ENCODE measurements at places on chromosomes 6 and 20.

DNA sequence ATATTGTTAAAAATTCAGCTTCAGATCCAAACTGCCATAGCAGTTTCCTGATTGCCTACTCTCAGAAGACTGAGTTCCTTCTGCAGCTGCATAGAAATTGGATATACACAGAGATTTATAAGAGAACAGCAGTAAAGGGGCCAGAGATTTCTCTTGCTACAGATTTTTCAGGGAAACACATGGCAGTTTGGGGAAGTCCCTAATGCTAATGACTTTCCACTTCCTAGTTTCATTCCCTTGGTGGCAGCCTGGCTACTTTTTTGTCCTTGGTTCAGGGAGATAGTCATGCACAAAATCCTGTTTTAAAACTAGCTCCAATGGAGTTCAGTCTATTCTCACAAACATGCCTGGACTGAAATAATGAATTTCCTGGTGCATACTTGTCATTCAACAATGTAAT, 125.3 kb upstream of the PLCB4 start:
- DNase-seq: no peak

DNA sequence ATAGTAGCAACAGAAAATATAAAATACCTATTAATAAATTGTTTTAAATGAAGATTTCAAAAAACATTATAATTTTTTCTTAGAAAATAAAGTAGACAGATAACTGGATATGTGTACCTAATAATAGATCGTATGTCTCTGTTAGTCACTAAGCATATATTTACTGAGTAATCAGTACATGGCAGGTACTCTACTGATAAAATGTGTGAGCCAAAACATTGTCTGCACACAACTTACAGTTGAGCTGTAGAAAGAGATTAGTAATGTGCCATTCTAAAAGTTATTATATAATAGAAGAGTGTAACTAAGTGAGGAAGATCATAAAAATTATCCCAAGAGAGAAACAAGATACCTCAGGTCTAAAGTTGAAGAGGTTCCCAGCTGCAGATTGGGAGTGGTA, 929.9 kb upstream of the EPHA7 start:
- no peak for DNase-seq

DNA sequence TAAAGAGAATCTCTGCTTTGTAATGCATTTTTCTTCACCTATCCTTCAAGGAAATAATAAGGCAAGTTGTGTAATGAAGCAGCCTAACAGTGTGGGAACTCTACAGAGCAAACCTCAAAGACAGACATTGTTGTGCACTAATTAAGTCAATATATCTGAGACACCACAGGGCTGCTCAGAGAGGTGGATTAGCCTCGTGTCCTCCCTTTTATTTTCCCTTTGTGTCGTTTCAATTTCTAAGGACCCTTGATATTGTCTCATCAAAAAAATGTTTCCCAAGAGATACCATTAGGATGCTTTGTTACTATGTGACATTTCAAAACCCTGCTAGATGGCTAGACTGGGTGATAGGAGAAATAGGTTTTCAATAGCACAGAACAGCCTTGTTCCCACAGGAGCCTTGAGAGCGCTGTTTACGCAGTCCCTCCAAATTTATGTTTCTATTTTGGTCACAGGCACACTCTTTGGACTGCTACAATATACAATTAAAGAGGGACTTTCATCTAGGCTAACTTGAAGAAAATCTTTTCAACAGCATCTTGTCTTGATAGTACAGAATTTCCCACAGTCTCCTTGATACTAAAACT, 23.1 kb downstream of the UBE3D start:
- no peak for DNase-seq

- DNase-seq: no peak
Observed at GRCh38 chr6:87334683-87335082, 5.6 kb upstream of the GJB7 start.

DNA sequence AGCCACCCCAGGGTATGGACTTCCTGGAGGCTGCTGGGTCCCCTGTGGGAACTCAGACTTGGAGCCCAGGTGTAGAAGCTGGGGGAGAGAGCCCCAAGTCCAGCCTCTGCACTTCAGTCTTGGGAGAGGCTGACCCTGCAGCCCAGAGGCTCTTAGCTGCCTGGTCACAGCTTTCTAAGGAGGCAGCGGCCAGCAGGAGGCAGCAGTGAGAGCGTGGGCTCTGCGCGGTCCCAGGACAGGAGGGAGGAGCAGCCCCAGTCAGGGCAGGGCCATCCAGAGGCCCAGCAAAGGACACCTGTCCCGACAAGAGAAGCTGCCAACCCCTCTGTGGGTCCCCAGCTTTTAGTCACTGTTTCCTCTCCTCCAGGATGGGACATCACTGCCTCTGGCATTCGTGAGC, 9.4 kb downstream of the TREML2 start:
- DNase-seq: no peak

DNA sequence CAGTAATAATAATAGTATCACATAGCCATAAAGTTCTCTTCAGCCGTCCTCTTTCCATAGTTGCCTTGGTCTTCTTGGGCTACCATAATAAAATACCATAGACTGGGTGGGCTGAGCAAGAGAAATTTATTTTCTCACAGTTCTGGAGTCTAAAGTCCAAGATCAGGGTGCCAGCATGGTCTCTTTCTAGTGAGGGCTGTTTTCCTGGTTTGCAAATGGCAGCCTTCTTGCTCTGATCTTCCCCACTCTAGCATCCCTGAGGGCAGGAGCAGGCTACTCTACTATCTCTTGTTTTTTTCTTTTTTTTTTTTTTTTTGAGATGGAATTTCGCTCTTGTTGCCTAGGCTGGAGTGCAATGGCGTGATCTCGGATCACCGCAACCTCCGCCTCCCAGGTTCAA, 8.2 kb upstream of the BEND3 start:
- no peak for DNase-seq

DNA sequence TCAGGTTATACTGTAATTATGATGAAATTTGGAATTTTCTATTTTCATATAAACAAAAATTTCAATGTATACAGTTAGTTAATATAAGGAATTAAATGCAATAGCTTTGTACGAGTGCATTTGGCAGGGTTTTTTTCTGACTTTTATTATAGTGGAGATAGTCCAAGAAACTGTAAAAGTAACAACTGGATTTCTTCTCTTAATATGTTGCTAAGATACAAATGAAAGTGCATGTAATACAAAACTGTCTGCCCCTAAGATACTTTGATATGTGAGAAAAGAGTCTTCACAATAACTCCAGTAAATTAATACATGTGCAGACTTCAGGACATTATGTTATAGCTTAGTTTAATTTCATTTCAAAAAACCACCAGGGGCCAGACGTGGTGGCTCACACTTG, 721.4 kb downstream of the CBLN4 start:
- no peak for DNase-seq

- DNase-seq: no peak
Observed at GRCh38 chr6:113642714-113643406, 214.3 kb upstream of the MARCKS start.

- DNase-seq: no peak
Observed at GRCh38 chr6:55239099-55239498, 64.8 kb downstream of the HCRTR2 start.

GRCh38 chr6:161198783-161199460, 74.9 kb downstream of the AGPAT4 start:
- DNase-seq: no peak

DNA sequence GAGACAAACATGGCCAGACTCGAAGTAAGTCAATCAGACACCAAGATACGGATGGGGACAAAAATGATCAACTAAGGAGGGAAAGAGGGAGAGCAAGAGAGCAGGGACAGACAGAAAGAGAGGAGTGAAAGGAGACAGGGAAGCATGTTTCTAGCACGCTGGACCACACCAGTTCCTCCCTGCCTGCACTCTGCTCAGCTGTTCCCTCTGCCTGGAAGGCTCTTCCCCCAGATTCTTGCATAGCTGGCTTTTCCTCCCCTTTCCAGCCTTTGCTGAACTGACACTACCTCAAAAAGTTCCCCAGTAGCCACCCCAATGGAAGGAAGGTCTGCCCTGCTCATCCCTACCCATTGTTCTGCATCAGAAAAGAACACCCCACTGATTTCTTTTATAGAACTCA, 185.9 kb downstream of the MAFB start:
- DNase-seq: no peak

- no peak for DNase-seq
Observed at GRCh38 chr20:60039526-60039925, 81.3 kb downstream of the CDH26 start.

- no peak for DNase-seq
Observed at GRCh38 chr6:45371924-45372573, 5.7 kb downstream of the SUPT3H start.

DNA sequence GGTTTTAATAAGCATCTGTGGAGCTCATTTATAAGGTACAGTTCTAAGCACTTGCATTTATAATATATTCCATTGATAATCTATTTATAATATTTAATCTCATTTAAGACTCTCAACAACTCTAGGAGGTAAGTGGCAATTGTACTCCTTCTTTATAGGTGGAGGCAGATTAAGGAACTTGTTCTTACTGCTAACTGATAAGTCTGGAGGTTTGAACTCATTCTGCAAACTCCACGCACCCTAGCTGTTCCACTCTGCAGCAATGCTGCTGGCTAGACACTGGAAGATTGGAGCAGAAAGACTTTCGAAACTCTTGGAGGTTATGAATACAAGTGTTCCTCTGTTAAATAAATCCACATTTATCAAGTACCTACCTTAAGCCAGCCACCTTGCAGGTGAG, 793 bp upstream of the HDAC2 start:
- no peak for DNase-seq

DNA sequence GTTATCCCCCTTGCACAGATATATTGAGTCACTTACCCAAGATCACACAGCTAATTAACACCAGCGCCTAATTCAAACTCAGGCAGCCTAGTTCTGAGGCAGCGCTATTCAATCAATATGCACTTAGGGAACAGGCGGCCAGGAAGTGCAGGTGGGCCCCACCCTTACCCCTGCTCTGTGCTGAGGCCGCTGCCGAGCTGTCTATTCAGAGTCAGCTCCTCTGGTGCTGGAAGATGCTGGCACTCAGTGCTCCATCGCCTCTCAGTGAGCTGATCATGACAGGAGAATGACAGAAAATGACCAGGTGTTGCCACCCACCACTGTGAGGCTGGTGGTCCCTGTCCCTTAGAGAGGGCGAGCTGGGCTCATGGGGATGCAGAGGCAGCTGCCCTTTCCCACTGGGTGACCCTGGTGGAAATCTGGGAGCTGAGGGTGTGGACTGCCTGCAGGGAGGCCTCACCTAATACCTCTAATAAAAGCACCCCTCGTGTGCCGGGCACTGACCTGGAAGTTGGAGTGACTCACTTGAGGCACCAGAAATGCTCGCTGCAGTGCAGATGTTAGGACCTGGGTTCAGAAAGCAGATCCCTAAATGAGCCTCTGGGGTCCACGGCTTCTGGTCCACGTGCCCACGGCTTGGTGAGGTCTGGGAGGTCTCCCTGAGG, 42.5 kb upstream of the CD93 start:
- DNase-seq: no peak

DNA sequence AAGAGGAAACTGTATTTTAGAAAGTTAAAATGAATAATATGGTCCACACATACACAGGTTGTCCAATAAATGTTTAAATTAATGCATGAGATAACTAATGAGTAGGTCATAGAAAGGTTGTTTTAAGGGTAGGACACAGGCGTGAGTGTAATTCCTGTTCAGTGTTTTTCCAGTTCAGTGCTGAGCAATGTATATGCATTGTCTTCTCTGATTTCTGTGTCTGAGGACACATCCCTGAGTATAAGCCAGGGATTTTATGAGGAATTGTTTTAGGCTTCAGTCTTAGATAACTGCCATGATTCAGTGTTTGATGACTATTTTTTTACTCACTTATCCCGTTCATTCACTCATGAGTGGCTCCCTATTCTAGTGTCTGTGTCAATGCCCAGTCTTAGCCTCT, 298.5 kb upstream of the TBX18 start:
- no peak for DNase-seq

- no peak for DNase-seq
Observed at GRCh38 chr20:63132131-63132714, 83.7 kb downstream of the YTHDF1 start.

DNA sequence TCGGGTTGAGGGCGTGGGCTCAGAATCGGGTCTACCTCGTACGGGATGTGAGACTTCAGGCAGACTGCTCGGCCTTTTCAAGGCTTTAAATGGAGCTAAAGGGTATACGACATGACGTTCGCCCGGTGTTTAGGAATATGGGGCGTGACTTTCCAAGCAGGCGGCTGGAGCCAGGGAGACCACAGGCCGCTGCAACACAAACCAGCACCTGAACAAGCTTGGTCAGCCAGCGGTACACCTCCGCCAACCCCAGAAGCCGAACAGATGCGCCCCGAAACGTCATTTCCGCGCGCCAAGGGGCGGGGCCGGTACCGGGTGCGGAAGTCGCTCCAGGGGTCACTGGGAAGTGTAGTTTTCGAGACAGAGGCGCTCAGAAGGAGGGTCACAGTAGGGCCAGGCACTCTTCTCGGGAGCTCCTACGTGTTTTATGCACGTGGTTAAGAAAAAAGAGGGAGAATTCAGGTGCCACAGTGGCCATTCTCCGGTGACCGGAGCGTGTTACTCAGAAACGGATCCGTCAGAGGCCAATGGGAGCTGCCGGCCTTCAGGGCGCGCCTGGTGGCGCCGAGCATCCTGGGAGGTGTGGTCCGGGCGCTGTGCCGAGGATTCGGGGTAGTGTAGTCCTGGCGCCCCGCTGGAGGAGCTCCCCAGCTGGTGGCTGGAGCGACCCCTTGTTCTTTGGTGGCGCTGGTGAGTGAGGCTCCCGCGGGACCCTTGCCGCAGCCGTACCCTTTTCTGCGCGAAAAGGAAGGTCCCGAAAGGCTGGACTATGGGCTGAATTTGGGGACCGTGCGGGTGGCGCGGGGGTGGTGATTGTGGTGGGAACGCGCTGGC, at the start of gene ZNF133:
Gene ZNF133, plus strand, starts transcription at position 613 of the 834 bp plus-strand sequence. CDS start 17,160 bp downstream, outside the sequence.
- peak; percentile 97 for DNase-seq

GRCh38 chr6:14277405-14277930, 159.9 kb downstream of the CD83 start:
- DNase-seq: no peak

DNA sequence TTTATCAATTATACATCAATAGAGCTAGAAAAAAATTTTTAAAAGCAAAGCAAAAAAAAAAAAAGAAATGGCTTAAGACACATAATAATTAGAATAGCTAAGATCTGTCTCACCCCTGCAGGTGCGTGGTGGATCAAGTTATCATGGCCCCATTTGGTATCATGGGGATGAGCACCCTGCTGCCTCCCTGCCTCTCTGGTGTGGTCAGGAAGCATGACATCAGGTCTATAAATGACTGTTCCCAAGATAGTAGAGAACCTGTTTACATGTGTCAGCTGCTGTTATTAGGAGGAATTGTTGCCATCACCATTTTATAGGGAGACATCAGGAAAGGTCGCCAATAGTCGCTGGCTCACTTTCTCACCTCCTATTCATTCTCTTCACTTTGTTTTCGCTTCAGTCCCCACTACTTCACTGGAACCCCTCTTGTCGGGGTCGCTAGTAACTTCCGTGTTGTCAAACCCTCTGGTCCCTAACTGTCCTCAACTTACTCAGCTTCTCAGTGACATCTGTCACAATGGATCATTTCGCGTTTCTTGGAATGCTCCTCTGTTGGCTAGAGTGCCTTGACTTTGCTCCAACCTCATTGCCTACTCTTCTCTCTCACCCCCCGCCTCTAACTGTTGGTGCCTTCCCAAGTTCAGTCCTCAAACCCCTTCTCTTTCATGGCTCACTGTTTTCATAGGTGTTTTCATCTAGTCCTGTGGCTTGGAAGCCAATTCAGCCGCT, 4.7 kb downstream of the DNTTIP1 start:
- no peak for DNase-seq
